ENCODE measurements at places on chromosomes 11 and 22. TPM values are rescaled to one million over a fixed set of nuclear protein-coding genes. Genes with fewer than 3 reads are reported as not detected.
A peak's percentile ranks its signal among the peaks of the same experiment; 100 is the strongest.

DNA sequence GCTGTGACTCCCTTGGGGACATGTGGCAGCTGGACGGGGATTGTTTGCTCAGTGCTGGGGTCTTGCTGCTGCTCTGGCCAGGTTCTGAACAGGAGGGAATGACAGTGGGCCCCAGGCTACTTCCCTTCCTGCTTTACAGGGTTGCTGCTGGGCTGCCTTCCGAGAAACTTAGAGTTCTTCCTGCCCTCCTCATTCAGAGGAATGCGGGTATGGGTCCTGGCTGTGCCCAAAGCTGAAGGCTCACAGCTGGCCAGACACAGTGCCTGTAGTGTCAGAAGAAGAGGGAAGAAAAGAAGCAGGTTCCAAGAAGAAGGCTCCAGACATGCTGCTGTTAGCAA lies 108.3 kb upstream of the PARVA start:
- peaks cover 21% of the 10 kb centered on the region for H3K4me1 ChIP-seq
- peak overlapping the region; percentile 60 for H3K27ac ChIP-seq
- no peaks in the 10 kb centered on the region for H3K27me3 ChIP-seq
- no peaks in the 10 kb centered on the region for H3K36me3 ChIP-seq
- no peak overlapping the region for H3K4me3 ChIP-seq

Gene KRTAP5-1
- total RNA-seq, result not detected

DNA sequence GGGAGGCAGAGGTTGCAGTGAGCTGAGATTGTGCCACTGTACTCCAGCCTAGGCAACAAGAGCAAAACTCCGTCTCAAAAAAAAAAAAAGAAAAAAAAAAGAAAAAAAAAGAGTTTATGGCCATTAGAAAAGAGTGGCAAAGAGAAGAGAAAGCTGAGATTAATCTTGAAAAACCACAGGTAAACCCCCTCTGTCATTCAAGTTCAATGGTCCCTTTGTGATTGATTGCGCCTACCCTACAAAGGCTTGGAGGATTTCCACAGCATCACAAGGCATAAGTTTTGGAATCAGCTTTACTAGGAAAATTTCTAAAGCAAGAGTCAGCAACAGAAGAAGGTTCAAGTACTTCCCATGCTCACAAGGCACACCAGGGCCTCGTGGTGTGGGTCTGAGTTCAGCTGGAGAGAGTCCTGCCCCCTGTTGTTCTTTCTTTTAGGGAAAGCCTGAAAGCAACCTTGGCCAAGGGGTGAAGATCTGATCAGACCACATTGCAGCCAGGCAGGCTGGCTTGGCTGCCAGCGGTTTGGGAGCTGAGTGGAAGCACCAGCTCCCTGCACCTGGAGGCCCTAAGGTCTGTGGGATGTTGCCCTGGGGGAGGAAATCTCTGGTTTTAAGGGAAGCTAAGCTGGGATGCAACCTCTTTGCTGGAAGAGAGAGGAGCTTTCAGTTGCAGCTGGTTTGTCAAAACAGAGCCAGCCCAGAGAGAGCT lies 41.8 kb downstream of the SLN start:
- no peak overlapping the region for H3K4me3 ChIP-seq
- no peak for DNase-seq
- H3K27me3 ChIP-seq, result peaks cover 19% of the 10 kb centered on the region
- no peaks in the 10 kb centered on the region for H3K4me1 ChIP-seq
- no peak overlapping the region for H3K27ac ChIP-seq

GRCh38 chr11:26914968-26915367 lies 78.9 kb upstream of the FIBIN start:
- no peak overlapping the region for H3K4me3 ChIP-seq
- no peak overlapping the region for H3K27ac ChIP-seq
- no peak for DNase-seq

DNA sequence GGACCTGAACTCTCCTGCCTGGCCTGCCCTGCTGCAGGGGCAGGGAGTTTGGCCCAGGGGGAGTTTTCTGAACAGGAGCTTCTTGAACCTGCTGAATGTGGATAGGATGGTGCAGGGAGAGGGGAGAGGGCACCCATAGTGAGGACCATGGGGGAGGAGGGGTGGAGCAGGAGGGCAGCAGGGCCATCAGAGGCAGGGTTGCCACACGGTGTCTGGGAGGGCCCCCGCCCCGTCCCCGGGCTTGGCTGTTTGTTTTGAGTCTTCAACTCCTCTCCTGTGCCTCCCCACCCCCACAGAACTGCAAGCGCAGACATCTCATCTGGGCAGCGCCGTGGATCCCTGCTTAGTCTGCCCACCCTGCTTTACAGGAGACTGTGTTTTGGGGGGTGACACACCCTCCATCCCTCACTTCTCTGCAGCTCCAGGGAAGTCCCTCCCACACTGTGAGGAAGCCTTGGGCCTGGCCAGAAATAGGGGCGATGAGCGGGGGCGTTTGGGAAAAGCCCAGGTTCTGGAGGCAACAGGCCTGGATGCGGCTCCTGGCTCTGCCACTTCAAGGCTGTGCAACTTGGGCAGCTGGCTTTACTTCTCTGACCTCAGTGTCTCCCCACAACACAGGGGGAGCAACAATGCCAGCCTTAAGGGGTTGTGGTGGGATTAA lies 14.4 kb downstream of the NFAM1 start:
- H3K36me3 ChIP-seq, result no peaks in the 10 kb centered on the region
- DNase-seq, result no peak
- H3K4me1 ChIP-seq, result peaks cover 5% of the 10 kb centered on the region
- H3K27me3 ChIP-seq, result peaks cover 35% of the 10 kb centered on the region
- H3K27ac ChIP-seq, result no peak overlapping the region

Gene ABTB2
- 24.7 TPM for total RNA-seq

- no peaks in the 10 kb centered on the region for H3K36me3 ChIP-seq
- H3K4me3 ChIP-seq, result no peak overlapping the region
- H3K4me1 ChIP-seq, result peaks cover 15% of the 10 kb centered on the region
These were observed 48.4 kb upstream of the ARHGAP42 start for GRCh38 chr11:100638648-100639047.

DNA sequence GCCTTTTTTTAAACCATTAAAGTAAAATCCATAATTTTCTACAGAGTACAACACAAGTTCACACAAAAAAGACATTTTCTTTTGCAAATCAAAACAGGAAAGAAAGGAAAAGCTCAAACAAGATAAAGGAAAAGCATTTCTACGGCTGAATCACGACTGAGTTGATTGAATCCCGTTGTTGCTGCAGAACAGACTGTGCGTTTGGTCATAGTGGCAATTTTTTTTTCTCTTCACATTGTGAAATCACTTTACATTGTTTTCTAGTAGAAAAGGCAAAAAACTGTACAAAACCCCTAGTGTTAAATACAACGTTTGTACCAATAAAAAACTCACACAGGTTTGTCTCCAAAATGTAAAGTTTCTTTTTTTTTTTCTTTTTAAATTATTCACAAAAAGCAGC lies 17.3 kb upstream of the RAPSN start:
- no peak for DNase-seq
- no peaks in the 10 kb centered on the region for H3K27me3 ChIP-seq
- H3K4me1 ChIP-seq, result peaks cover 54% of the 10 kb centered on the region
- H3K4me3 ChIP-seq, result peak overlapping the region; percentile 37

DNA sequence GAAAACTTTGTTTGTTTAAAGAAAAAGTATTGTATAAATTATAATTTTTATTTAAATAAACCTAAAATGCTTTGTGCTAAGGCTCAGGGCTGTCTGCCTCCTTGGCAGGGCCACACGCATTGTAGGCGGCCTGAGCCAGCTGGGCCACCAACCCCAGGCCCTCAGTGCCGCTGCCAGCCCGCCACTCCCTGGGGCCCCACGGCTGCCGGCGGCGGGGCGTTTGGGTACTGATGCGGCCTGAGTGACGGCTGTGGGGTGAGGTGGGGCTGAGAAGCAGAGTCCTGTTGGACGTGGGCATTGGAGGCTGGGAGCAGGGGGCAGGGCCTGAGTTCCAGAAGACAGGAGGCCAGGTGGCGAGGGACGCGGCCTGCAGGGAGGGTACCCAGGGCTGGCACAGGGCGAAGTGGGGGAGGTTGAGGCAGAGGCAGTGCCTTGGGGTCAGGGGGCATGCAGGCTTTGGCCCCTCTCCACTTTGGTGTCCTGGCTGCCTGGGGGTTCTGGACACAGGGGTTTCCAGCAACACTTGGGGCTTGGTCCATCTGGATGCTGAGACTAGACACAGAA lies 58.3 kb downstream of the CERK start:
- DNase-seq, result no peak
- no peaks in the 10 kb centered on the region for H3K27me3 ChIP-seq
- peak overlapping the region; percentile 66 for H3K27ac ChIP-seq
- H3K4me3 ChIP-seq, result no peak overlapping the region
- peaks cover 32% of the 10 kb centered on the region for H3K36me3 ChIP-seq
- H3K4me1 ChIP-seq, result peaks cover 75% of the 10 kb centered on the region

DNA sequence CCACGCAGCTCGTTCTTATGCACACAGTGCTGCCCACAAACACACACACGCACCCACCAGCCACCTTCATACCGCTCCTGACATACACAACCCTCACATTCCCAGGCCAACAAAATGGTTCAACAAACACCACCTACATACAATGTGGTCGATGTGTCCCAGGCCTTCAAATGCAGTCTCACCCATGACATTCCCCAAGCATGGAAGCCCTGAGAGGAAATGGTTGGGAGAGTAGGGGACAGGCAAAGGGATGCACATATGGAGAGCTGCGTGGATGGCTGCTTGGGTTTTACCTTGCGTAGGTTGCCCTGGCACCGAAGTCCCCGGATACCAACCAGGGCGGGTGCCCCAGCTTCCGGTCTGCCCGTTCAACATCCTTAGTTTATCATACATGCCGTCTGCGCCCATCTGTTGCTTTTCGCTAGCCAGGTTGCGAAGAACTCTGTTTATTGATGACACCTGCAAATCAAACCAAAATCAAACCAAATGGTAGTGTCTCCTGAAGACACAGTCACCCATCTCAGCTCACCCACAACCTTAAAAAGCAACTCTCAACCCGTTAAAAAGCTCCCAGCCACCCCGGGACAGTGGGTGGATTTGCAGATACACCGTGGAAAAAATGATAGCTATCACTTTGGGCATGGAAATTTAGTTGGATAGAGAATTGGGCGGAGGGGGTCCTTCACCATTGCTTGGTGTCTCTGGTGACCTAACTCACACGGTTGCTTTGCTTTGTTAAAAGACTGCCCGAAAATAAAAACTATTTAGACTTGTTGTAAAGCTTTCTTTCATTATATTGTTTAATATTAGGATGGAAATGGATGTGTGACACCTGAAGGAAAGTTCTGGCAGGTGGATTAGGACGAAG lies 10.5 kb downstream of the PAX6 start:
- DNase-seq, result no peak
- H3K4me1 ChIP-seq, result peaks cover 48% of the 10 kb centered on the region
- no peak overlapping the region for H3K4me3 ChIP-seq
- H3K27ac ChIP-seq, result no peak overlapping the region
- H3K27me3 ChIP-seq, result peaks cover 100% of the 10 kb centered on the region

Gene MUC6
- not detected for total RNA-seq

Gene KRTAP5-11
- total RNA-seq, result not detected

All from left ventricle myocardium inferior (tissue), 1 donor.